ENCODE measurements at places on chromosomes 13 and 19.

DNA sequence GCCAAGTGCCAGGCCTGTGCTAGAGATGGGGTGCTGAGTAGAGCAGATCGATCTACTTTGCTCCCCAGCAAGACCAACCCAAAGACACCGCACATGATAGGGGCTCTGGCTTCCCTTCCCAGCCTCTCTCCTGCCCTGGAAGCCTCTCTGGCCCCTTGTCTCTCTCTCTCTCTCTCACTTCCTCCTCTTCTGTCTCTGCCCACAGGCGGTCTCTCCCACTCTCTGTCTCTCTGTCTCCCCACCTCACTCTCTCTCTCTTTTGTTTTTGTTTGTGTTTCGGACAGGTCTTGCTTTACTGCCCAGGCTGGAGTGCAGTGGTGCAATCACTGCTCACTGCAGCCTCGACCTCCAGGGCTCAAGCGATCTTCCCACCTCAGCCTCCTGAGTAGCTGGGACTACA, 1.3 kb downstream of the SELENOV start:
- DNase-seq = no peak

- DNase-seq = no peak
These were observed 7.6 kb upstream of the MLLT1 start for GRCh38 chr19:6287269-6287885.

DNA sequence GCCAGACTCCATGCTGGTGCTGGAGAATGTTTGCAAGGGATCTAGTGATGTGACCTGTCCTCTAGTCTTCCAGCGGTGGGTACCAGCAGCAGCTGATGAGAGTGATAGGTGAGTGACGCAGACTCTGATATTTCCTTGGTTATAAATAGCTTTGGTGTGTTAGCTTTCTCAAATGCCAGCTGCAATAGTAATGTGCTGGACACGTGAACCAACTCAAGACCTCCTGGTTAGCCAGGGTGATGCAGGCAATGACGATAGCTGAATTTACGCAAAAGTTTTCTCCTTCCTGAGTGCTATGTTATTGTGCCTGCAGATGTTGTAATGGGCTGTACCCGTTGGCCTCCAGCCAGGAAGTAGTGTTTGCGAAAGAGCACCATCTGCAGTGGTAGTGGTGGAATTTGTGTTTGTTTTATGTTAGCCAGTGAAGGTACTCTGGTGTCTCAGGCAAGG, 129.5 kb downstream of the CYSLTR2 start:
- peak; percentile 0 for DNase-seq

DNA sequence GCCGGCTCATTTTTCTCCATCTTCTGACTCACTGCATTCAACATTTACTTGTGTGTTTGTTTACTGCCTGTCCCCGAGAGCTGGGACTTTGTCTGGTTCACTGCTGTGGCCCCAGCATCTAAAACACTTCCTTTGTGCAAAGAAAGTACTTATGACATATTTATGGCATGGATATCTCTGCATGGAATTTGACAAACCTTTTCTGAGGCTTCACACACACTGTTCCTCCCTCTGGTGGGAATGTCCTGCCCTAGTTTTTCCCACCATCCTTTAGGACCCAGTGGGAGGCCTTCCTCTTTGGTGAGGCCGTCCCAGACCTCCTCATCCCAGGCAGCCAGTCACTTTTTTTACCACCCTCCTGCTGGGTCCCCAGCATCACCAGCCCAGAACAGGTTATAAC, 1.4 kb upstream of the SRRM5 start:
- DNase-seq = no peak

DNA sequence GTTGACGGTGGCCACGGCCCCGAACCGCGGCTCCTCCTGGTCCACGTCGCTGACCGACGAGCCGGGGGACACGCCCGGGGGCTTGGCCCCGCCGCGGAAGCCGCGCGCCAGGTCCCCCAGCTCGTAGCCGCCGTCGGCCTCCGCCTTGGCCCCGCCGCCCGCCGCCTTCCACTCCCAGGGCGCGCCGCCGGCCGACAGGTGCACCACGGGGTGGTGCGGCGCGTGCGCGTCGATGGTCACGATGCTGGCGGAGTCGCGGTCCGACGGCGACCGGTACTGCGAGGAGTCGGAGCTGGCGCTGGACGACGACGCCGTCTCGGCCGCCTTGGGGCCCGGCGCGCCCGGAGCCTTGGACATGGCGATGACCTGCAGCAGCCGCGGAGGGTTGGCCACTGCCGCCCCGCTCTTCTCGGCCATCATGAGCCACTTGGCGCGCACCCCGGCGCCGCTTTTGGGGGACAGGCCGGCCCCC, 9.0 kb downstream of the PLPPR3 start:
- no peak for DNase-seq

- no peak for DNase-seq
These were observed 7.4 kb downstream of the RPL28 start for GRCh38 chr19:55392820-55393761.

DNA sequence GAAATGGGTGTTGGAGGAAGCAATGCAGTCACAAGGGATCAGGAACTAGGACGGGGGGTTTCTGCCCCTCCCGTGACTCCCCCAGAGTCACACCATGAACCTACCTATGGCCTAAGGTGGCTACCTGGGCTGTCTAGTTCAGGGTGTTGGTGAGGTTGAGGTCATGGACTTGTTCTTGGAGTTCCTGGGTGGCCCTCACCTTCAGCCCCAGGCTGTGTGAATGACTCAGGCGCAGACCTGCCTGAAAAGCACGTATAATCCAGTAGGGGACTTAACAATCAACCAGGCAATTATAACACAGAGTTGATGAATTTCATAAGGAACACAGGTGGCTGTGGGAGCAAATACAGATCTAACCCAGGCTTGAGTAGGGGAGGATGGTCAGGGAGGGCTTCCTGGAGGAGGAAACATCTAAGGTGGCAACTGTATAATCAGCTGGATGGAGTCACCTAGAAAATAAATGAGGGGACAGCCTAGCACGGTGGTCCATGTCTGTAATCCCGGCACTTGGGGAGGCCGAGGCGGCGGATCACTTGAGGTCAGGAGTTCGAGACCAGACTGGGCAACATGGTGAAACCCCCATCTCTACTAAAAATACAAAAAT, 25.6 kb upstream of the ADGRE1 start:
- no peak for DNase-seq

DNA sequence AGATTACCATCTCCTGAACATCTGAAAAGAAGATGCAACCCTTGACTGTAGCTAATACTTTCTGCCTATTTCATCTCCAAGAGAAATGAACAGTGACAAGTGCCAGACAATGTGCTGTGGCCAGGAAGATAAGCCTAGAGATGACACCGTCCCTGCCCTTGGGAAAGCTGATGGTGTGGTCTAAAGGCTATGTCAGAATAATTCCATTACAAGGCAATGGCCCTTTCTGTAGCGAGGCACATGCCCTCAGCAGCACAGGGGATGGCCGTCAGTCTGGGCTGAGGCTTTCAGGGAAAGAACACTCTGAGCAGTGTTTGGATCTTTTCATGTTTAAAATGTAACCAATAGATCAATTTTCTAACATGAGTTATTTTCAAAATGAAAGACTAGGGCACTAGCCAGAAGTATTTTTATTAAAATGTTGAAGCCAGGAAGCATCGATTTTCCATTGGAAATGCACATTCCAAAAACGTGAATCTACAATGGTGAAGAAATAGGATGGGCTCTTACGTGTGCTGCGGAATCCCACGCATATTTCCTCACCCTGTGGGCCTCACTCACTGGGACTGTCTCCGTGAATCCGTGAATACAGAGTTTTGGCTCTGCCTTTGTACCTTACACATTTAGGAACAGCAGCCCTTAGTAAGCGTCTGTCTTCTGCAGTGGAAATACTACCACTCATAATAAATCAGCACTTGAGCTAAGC, 22.0 kb downstream of the COL4A1 start:
- no peak for DNase-seq

DNA sequence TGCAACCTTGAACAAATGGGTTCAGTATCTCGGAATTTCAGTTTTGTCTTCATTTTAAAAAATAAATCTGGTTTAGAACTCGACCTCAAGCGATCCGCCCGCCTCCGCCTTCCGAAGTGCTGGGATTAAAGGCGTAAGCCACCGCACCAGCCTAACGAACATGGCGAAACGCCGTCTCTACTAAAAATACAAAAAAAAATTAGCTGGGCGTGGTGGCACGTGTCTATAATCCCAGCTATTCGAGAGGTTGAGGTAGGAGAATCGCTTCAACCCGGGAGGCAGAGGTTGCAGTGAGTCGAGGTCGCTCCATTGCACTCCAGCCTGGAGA, 571 bp downstream of the ZNF302 start:
- DNase-seq = no peak

All from NCI-H510A (cell line).